ENCODE measurements at places on chromosomes 5 and 9.
A peak's percentile ranks its signal among the peaks of the same experiment; 100 is the strongest.

GRCh38 chr5:36703245-36703860 is 96.9 kb downstream of the SLC1A3 start:
- no peak for DNase-seq

GRCh38 chr5:97141031-97141430 is 1.4 kb downstream of the LIX1 start:
- DNase-seq, result no peak

DNA sequence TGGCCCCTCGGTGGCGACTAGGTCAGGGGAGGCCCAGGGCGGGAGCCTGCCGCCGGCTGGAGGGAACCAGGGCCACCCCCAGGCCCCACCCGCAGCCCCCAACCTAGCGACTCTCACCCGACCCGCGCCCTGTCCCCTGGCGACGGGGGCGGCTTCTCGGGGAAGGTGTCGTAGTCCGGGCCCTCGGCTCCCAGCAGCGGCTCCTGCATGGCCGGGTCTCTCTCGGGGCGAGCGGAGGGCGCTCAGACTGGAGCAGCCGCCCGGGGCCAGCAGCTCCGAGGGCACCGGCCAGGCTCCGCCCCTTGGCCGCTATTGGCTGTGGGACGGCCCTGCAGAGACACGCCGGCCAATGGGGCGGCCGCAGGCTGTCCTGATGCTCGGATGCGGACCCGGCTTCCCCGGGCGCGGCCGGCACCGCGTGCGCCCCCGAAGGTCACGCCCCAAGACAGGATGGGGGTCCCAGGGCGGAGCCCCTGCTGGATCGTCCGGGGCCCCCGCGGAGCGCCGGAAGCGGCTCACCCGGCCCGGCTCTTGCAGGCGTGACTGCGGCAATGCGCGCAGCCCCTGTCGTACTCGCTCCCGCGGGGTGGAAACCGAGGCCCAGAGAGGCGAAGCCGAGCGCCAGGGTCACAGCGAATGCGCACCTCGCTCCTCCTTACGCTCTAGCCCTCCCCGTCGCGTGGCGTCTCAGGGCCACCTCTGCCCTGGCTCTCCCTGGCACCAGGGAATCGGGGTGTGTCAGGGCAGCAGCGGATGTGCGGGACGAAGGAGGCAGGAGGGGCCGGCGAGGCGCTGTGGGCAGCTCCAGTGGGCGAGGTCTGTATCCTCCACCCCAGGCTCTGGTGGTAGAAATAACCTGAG is at the start of gene SLC2A6:
Gene SLC2A6, minus strand, starts transcription at position 249 of the 861 bp plus-strand sequence. Its CDS starts 40 bp downstream, at position 209.
- peak; percentile 16 for DNase-seq

DNA sequence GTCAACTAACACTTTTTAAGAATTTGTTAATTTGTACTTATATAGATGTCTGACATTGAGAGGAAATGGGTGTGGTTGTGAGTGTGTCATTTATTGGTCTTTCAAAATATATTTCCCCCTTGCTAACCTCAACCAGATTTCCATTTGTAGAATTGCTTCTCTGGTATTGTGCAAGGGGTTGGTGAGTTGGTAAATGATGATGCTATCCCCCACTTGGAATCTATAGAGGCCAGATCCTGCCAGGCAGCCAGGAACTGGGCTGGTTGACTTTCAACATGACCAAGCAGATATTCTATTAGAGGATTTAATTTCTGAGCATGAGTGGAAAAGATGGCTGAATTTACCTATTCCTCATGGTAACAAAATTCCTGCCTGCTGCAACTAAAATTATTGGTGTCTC is 306.6 kb upstream of the KIF2A start:
- no peak for DNase-seq

GRCh38 chr9:113963017-113963620 is 87.0 kb downstream of the ZNF618 start:
- no peak for DNase-seq

DNA sequence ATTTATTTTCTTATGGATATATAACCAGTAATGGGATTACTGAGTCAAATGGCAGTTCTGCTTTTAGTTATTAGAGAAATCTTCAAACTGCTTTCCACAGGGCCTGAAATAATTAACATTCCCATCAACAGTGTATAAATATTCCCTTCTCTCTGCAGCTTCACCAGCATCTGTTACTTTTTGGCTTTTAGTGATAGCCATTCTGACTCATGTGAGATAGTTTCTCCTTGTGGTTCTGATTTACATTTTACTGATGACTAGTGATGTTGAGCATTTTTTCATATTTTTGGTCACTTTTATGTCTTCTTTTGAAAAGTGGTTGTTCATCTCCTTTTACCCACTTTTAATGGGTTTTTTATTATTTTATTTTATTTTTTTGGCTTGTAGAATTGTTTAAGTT is 1290.3 kb upstream of the CDH9 start:
- DNase-seq, result no peak

GRCh38 chr5:932628-933250 is 40.1 kb downstream of the TRIP13 start:
- no peak for DNase-seq

GRCh38 chr9:27939186-27939585 is 365.9 kb upstream of the C9orf72 start:
- DNase-seq, result no peak

- DNase-seq, result no peak
These were observed 149.6 kb upstream of the ATP10B start for GRCh38 chr5:161001604-161002003.

GRCh38 chr5:132629230-132629944 is 28.6 kb upstream of the IL13 start:
- DNase-seq, result no peak

GRCh38 chr9:120018550-120018949 is 561.4 kb downstream of the CDK5RAP2 start:
- no peak for DNase-seq

GRCh38 chr5:138468133-138468965 is 3.1 kb downstream of the EGR1 start:
- DNase-seq, result no peak

GRCh38 chr9:14441115-14441514 is 127.2 kb upstream of the NFIB start:
- DNase-seq, result no peak

- DNase-seq, result no peak
These were observed 4.5 kb upstream of the CARD19 start for GRCh38 chr9:93091453-93092081.

GRCh38 chr9:75889977-75890471 is 449 bp upstream of the PCSK5 start:
- no peak for DNase-seq

GRCh38 chr9:89658401-89658800 is 53.6 kb downstream of the GADD45G start:
- no peak for DNase-seq

DNA sequence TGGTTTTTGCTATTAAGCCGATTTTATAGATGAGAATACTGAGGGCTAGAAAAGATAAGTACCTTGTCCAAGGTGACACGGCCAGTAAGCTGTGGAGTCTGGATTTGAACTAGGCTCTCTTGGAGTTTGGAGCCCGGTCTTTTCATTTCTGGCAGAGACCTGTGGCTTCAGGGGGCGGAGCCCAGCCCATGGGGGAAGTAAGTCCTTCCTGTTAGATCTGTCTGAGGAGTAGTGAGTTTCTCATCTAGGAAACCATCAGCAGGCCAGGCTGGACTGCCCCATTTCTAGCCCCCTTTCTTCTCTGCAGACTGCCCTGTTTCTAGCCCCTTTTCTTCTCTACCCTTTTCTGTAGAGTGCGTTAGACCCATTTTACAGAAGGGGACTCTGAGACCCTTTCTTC is 521 bp upstream of the PTGS1 start:
- DNase-seq, result no peak

DNA sequence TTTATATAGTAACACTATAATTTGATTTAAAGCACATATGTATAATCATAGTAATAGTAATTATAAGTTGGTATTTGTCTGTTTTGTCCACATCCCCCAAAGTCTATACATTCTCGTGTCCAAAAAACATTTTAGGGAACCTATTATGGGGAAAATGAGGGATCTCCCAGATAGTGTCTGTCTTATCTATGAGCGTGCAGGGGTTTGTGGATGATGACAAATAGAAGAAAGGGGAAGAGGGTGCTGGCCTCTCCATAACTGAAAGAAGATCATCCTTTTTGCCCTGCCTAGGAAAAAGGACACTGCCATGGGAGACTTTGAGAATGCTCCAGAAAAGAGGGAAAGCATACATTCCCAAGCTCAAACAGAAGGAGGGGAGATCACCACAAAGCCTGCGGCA is 45.3 kb downstream of the C5orf22 start:
- DNase-seq, result no peak

- no peak for DNase-seq
These were observed 4.5 kb downstream of the TTC23L start for GRCh38 chr5:34843497-34843896.

GRCh38 chr5:124627815-124628595 is 118.4 kb downstream of the ZNF608 start:
- no peak for DNase-seq

- DNase-seq, result no peak
These were observed 8.2 kb downstream of the TLX3 start for GRCh38 chr5:171317230-171317629.

DNA sequence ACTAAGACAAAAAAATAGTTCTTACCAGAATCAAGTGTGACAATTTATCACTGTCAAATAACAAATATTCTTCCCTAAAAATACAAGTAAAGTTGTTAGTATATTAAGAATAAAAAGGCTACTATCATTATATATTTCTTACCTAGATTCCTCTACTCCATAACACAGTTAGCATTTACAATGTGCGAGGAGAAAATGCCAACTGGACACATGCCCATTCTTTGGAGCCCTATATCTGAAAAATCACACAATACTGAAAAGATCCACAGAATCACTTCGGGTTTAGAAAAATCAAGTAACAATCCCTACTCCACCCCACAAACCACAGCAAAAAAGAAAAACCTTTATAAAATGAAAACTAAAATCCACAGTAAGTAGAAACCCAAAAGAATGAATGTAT is 70.9 kb downstream of the PKD2L2 start:
- no peak for DNase-seq

DNA sequence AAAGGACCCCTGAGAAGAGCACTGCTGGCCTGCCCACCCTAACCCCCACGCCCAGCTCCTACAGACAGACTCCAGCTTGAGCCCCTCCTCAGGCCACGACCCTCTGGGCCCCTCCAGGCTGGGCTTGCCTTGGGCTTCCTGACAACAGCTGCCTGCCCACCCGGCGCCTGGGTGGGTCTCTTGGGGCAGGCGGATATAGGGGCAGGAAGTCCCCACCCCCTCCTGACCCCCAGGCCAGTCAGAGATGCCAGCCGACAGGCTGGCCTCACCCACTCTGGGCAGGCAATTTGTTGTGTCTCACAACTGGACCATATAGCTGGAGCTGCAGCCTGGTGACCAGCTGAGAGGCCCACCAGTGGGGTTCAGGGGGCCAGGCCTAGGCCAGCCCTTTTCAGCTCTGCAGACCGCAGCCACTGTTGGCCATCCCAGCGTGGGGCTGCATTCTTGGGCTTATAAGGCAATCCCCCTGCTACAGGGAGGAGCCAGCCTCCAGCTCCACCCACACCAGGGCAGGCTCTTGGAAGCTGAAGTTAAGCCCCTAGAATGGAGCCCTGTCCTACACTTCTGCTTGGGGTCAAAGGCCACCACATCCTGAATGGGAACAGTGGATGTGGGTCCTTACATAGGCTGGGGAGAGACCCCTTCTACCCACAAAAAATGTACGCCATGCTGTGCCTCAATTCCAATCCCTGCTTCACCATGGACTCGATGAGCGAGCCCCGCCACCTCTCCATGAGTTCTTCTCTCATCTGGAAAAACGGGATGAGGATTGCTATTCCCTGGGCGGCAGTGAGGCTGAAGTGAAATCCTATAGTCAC is 2.0 kb downstream of the PDLIM7 start:
- no peak for DNase-seq

DNA sequence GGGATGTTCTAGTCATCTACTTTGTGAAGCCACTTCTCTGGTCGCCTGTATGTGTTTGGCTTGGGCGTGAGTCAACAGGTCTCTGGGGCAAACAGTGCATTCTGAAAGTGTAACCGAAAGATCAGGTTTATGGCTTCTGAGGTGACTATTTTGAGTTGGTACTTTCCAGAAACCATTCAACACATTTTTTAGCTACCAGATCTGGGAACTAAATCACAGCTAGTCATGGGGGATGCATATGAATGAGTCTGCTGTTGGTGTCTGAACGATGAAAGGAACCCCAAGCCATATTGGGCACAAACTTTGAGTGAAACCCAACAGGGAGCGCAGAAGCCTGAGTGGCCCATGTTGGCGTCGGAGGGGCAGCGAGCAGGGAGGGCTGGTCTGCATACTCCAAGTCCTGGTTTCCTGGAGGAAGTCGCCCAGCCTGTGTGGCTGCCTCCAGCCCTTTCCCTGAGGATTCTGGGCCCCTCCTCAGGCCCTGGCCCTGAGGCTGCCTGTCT is 35.3 kb downstream of the UBE2QL1 start:
- no peak for DNase-seq

DNA sequence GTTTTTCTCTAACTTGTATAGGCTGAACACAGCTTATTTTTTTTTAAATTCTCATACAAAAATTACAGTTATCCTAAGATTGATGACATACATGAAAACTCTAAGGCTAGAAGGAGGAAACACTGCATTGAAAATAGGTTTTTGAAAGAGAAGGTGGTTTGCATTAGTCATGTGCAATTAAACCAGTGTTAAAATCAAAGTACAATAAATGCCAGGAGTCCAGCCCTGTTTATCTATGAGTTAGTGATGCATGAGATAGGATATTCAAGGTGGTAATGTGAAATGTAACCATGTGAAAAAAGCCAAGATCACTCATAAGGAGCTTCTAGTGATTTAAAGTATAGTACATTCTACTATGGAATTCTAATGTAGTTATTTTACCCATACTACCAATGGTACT is 444.9 kb upstream of the CYLC2 start:
- DNase-seq, result no peak

DNA sequence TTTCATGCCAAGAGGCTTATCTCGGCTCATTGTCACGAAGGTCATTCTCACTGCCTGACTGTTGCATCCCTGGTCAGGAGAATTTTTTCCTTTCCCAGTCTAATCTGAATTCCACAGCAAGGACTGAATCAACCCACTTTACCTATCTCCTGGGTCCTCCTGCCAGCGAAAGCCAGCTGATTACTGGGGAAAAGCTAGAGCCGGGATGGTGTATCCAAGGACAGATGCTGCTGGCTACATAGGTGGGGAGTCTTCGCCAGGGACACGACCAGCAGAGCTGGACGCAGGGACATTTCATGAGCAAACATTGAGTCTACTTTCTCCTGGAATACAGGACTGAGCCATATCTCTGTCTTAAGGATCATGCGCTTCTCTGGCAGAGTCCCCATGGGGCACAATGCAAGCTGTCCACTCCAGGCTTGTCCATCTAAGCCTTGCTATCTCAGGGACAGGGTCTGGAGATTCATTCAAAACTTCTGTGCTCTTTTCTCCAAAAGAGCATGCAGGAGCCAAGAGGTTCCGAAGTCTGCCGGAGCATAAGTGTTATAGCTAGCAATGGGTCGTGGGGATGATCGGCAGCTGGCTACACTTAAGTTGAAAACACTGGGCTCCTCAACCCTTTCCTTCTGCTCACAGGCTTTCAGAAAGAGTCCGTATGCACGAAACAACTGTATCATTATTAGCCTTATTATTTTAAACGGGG is 6.5 kb upstream of the HAND1 start:
- peak; percentile 9 for DNase-seq

- no peak for DNase-seq
These were observed 6.6 kb downstream of the GALNT10 start for GRCh38 chr5:154196955-154197652.

Measured in NCI-H524 treated with DMSO at 0.1 percent for 48 hours (cell line).